Stimulated activated CD4-positive, alpha-beta T cell treated with anti-CD3 and anti-CD28 coated beads, Interleukin-1b, Interleukin-23, amount 100 ng/mL, for 24 hours (primary cell): ENCODE measurements at places on chromosomes 5 and 9.

DNA sequence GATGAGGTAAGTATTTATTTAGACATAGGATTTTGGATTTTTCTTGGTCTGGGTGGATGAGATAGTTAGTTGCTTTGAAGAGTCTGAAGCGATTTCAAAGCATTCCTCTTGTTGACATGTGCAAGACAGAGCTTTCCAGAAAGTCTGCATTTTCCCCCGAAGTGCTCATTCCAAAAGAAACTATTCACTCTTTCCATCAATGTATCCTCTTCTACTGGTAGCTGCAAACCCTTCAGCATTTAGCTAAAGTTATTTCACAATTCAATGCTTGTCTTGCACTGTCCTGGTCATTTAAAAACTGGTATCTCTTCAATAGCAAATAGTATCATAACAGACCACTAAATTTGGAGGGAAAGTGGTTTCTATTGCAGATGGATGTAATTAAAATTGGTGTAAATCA lies 13.0 kb downstream of the NREP start:
- DNase-seq = no peak

DNA sequence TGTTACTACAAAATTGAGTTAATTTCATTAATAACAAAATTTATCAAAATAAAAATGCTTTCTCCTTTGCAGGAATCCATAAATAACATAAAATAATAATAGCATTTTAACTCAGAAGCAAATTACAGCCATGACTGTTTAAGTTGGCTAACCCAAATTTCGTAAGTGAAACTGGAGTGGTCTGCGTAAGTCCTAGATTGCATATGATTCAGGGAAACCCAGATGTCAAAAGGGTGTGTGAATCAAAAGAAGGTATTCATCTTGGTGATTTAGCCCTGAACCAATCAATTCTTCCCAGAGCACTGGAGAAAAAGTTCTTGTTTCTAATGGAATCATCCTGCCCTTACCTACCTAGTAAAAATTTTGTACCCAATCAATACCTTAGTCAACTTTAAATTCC lies 547.6 kb downstream of the RAB3C start:
- no peak for DNase-seq

DNA sequence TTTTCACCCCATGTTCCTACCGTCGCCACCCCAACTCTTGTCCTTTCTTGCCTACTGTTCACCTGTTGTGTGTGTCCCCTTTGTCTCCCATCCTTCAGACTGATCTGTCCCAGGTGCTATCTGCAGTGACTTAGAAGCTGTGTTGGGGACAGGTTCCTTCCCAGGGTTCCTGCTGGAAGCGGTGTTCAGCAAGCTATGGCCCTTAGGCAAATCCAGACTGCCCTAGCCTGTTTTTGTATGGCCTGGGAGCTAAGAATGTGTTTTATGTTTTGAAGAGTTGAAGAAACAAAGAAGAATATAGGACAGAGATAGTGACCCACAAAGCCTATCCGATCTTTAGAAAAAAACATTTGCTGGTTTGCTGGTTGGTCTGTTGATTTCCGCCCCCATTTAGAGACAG lies 236.4 kb downstream of the GOLPH3 start:
- DNase-seq = no peak

DNA sequence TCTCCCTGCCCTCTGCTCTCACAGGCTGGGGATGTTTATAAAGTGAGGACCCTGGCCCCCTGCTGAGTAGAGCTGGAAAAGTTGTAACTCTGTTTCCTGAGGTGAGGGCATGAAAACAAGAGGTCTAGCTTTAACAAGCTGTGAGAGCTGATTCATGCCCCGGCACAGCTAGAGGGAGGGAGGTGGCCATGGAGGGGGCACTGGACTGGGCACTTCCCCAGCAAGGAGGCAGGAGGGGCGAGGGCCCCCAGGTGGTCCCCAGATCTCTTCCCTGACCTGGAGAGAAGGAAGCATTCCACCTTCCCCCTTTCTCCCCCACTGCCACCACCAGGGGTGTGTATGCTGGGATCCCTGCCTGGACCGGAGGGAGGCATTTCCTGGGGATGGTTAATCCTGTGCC lies at the start of gene MSMP:
TSS of gene MSMP (minus strand) at position 13 of the 400 bp plus-strand sequence. CDS start 147 bp downstream, outside the sequence.
- DNase-seq = no peak

DNA sequence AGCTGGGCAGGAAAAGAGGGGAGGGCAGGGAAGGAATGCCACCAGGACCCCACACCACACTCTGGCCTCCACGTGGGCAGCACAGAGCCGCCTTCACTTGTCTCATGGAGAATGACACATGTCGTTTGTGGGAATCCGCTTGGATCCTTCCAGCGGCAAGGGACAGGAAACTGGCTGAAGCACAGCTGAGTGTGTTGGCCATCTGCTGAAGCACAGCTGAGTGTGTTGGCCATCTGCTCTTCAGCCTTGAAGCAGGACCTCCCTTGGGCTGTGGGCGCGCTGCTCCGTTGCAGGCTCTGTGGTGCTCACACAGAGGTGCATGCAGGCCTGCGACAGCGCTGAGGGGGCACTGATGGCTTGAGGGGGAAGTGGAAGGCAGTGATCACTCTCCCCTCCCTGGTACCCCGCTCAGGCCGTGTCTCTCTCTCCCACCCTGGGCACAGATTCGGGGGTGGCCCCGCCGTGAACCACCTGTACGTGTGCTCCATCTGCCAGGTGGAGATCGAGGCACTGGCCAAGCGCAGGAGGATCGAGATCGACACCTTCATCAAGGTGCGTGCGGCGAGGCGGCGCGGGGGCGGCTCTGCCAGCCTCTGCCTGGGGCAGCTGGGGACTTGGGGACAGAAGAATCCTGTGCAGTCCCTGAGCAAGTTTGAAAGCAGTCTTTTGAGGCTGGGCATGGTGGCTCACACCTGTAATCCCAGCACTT lies 40.6 kb downstream of the USP20 start:
- DNase-seq = no peak

GRCh38 chr9:12968093-12968492 lies 193.3 kb downstream of the LURAP1L start:
- no peak for DNase-seq

DNA sequence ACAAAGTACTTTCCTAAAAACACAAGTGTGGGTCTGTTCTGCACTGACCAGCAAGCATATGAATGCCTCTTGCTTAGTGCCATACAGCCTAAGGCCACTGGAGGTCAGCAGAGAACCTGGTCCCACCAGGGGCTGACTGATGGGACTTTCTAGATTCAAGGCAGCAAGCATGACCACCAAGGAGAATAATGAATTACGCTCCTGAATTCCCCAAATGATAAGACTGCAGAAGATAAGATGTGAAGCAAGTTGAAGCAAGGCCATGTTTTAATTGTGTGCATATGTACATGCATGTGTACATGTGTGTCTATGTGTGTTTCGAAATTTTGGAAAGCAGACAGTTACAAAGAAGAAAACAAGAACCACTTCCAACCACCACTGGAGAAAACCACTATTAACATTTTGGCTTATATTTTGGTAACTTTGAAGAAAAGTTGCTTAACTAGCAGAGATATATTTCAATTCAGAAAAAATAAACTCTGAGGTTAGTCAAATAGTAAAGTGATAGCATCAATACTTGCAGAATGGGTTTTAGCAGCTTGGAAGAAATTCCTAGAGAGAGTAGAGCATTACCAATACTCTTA lies 70.5 kb downstream of the ERP44 start:
- DNase-seq = peak; percentile 28

DNA sequence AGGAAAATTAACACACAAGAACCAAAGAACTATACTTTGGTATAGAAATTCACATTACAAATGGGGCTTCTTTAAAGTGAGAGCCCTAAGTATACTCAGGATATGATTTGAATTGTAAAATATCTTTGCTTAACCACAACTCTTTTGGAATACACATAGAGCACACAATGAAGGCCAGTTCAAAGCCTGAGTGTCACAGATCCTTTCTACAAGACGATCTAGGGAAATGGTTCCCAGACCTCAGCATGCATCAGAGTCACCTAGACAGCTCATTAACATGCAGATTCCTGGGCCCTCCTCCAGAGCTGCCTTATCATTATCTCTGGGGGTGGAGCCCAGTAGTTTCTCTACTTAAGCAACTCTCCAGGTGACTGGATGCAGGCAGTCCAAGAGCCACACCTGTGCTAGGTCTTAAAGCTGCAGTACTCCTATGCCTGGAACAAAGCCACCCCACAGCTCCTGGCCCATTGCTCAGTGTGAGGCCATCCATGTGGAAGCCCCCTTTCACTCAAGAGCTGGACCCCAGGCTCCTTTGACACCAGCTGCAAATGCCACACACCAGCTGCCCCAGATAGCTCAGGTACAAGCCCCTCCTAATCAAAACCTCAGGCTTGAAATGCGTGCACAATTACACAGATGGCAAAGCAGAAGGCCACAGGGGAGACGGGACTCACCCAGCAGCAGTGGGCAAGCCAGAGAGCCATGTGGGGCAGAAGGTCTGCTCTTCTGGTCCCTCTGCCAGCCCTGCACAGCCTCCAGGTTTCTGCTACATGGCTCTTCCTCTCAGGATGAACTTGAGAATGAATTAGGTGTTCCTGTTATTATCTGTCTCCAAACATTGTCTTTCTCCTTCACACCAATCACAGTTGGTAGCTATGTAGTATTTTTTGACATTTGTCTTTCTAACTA lies 106.1 kb downstream of the SH3TC2 start:
- no peak for DNase-seq

GRCh38 chr5:151196556-151197290 lies 27.2 kb downstream of the CCDC69 start:
- DNase-seq = no peak

GRCh38 chr9:116377179-116377798 lies 223.7 kb downstream of the PAPPA start:
- no peak for DNase-seq

DNA sequence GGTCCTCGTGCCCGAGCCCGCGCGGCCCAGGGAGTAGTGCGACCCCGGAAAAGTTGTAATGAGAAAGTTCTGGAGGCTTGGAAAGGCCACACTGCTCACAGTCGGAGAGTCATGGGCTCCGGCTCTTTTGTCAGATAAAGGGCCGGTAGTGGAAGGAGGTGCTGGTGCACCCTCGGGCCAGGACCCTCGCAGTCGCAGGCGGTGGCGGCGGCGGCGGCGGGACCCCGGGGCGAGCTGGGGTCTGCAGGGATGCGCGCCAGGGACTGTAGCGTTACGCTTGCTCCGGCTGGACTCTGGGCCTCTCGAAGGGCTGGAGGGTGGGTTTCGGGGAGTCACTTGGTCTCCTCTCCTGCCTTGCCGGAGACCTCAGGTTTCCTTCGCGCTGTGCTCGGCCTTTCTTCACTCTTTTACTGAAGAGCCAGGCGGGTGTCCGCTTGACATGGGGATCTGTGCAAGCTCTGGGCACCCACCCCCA lies 1.5 kb downstream of the RORB start:
- no peak for DNase-seq

GRCh38 chr5:141512911-141513626 lies 24.2 kb downstream of the PCDHGC5 start:
- no peak for DNase-seq

GRCh38 chr9:76528056-76528455 lies 69.1 kb downstream of the GCNT1 start:
- no peak for DNase-seq

GRCh38 chr9:96423322-96423984 lies 5.3 kb upstream of the ZNF367 start:
- DNase-seq = no peak

- DNase-seq = no peak
Measured at GRCh38 chr9:89365532-89365912, 47.2 kb downstream of the SECISBP2 start.

GRCh38 chr5:74798977-74799911 lies 32.2 kb downstream of the NSA2 start:
- DNase-seq = no peak

DNA sequence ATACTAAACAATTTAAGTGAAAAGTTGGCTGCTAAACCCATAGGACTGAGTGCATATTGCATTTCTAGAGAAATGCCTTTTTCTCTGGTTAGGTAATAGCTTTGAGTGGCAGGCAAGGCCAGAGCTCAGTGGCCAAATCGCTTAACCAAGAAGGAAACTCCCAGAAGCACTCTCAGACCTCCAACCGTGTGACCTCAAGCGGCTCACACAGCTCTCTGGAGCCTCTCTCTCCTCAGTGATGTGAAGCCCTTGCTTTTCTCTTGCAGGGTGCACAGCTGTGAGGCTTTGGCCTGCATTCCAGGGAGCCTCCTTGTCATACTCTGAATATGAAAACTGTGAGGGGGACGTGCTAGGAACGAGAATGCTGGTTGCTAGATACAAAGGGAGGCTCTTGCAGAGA lies 106.7 kb downstream of the INSYN2B start:
- DNase-seq = no peak

GRCh38 chr9:91223000-91223399 lies 138.7 kb downstream of the AUH start:
- DNase-seq = no peak

DNA sequence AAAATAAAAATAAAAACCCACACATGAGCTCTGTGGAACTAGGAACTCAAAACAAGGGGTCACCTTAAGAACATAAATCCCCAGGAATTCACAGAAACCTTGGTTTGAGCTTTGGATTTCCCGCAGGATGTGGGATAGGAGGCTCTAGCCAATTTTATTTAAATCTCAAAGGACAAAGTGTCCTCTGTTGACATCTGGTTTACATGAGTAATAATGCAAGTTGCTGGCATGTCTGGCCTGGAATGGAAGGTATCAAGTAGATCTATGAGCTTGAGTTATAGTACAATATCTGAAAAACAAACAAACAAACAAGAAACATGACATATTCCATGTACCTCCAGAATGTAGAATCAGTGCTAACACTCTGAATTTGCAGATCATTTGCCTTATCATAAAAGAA lies 94.2 kb upstream of the SLIT3 start:
- no peak for DNase-seq

GRCh38 chr5:14777187-14777586 lies 94.4 kb downstream of the ANKH start:
- DNase-seq = no peak

- DNase-seq = peak; percentile 46
Measured at GRCh38 chr5:149367249-149367971, 9.6 kb downstream of the PCYOX1L start.

- DNase-seq = no peak
Measured at GRCh38 chr9:124880501-124880900, 18.6 kb downstream of the ARPC5L start.

- no peak for DNase-seq
Measured at GRCh38 chr5:175867587-175868347, 3.6 kb upstream of the CPLX2 start.

- no peak for DNase-seq
Measured at GRCh38 chr9:89295400-89295799, 15.6 kb upstream of the CKS2 start.

- DNase-seq = no peak
Measured at GRCh38 chr5:170411100-170411499, 21.9 kb upstream of the KCNMB1 start.

DNA sequence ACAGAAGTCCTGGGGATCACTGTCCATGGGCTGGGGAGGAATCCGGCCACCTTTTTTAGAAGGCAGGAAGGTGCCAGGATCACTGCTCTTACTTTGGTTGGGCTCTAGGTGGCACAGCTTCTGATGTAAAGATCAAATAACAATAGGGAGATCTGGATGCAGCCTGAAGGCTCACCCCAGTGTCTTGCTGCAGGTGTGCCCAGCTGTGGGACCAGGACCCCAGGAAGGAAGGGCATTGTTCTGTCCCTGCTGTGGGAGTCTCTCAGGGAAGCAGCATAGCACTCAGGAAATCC lies 69.6 kb downstream of the DAB2IP start:
- no peak for DNase-seq

GRCh38 chr5:143400541-143401226 lies 2.8 kb downstream of the NR3C1 start:
- no peak for DNase-seq
